ENCODE measurements at places on chromosomes 16 and 17.

- no peak for DNase-seq
- H3K4me3 ChIP-seq, result no peak overlapping the region
- peaks cover 82% of the 10 kb centered on the region for H3K4me1 ChIP-seq
- no peaks in the 10 kb centered on the region for H3K27me3 ChIP-seq
Observed at GRCh38 chr17:67476787-67477335, 99.8 kb downstream of the PITPNC1 start.

DNA sequence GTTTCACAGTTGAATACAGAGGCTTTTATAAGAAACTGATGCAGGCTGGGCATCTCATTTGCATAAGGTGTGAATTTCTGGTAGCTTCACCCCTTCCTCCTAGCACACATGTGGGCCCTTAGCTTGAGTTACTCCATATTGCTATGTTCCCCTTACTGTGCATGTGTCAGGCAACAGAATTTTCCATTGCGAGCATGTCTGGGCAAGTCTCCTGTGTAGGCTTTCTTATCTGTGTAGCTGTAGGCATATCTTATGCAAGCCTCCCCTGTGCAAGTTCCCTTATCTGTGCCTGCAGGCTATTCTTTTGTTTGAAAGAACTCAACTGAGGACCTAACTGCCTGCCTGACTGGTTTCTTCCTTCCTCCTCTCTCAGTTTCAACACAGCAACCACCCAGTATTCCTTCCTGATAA is 597.4 kb upstream of the CDH5 start:
- H3K27ac ChIP-seq, result no peak overlapping the region
- no peaks in the 10 kb centered on the region for H3K4me1 ChIP-seq
- H3K4me3 ChIP-seq, result no peak overlapping the region
- DNase-seq, result no peak
- no peaks in the 10 kb centered on the region for H3K27me3 ChIP-seq
- H3K36me3 ChIP-seq, result no peaks in the 10 kb centered on the region

DNA sequence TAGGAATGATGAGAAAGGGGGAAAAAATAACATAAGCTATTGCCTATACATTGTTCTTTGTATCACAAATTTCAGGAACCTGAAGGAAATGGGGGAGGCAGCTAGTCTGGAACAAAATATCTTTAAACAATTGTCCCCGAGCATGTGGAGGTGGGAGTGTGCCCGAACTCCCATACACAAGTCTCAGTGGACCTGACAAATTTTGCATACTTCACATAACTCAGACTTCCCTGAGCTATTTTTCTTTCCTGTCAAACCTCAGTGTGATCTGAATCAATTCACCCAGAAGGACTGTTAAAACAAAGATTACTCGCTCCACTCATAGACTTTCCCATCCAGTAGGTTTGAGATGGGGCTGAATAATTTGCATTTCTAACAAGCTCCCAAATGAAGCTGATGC is 1.6 kb upstream of the XPO6 start:
- no peak overlapping the region for H3K4me3 ChIP-seq
- no peaks in the 10 kb centered on the region for H3K27me3 ChIP-seq
- no peak for DNase-seq
- H3K27ac ChIP-seq, result no peak overlapping the region

- no peak overlapping the region for H3K4me3 ChIP-seq
- peaks cover 7% of the 10 kb centered on the region for H3K36me3 ChIP-seq
- H3K4me1 ChIP-seq, result no peaks in the 10 kb centered on the region
- H3K27me3 ChIP-seq, result no peaks in the 10 kb centered on the region
- no peak overlapping the region for H3K27ac ChIP-seq
Observed at GRCh38 chr17:8138374-8138671, 13.9 kb downstream of the PER1 start.

All from activated T-cell treated with anti-CD3 and anti-CD28 coated beads, Interleukin-2, amount 50 U/mL, for 72 hours (primary cell).